ENCODE measurements at places on chromosomes 5 and 9.
A peak's percentile ranks its signal among the peaks of the same experiment; 100 is the strongest.

GRCh38 chr9:83198371-83198770, 135.4 kb upstream of the RASEF start:
- DNase-seq = no peak

DNA sequence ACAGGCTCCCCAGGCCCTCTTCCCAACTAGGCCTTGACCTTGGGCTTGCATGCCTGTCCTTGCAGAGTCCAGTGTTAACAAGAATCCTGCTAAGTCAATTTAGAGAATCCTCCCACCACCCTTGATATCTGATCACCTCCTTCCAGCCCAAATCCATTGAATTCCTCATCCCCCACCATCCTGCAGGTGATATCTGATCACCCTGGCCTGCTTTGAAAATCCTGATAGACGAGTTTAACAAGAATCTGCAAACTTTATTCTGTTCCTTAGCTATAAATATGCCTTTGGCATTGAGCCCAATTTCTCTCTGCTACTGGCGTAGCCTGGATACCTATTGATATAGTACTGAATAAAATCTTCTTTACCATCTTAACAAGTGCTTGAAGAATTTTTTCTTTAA, 125.5 kb downstream of the DIRAS2 start:
- DNase-seq = no peak

- no peak for DNase-seq
Measured at GRCh38 chr5:146301626-146302025, 37.0 kb upstream of the POU4F3 start.

GRCh38 chr9:101375546-101375945, 9.3 kb downstream of the BAAT start:
- no peak for DNase-seq

- DNase-seq = no peak
Measured at GRCh38 chr9:78694974-78695373, 398.0 kb downstream of the PSAT1 start.

DNA sequence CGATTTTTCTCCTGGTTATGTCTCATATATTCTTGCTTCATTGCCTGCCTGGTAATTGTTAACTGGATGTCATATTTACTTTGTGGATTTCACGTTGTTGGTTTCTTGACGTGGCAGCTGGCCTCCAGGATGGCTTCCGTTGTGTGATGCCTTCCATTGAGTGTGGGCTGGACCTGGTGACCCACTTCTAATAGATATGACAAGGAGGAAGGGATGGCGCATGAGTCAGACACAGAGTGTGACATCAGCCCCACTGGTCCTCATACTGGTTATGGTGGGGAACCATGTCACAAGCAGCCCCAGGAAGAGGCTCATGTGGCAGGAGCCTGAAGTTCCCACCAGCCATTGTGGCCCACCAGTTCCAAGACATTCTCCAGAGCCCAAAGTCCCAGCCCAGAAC, 6.4 kb upstream of the PAEP start:
- DNase-seq = no peak

DNA sequence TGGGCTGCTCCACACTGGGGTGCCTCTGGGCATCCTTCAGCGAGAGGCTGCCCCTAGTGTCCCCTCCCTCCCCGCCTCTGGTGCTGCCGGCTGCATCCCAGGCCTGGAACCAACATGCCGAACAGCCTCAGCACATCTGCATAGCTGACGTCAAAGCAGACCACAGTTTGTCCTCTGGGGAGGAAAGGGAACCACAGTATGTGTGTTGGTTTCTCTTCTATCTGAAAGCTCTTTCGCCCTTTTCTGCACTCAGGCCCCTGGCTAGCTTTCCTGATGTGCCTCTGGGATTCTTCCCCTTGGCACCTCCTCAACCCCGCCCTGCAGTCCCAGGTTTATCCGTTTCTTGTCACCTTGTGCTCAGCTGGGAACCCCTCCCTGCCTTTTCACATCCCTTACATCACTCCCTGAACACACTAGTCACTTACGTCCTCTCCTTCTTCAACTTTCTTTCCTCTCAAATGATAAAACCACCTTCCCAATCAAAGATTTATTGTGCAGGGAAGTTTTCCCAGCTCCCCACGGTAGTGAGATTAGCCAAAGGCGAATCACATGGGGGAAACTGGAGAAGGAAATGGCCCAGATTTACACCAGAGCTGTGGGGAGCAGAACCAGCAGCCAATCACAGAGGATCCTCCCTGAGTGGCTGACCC, 35.5 kb upstream of the B4GALT1 start:
- no peak for DNase-seq

GRCh38 chr5:115888027-115888426, 46.3 kb downstream of the AP3S1 start:
- no peak for DNase-seq

DNA sequence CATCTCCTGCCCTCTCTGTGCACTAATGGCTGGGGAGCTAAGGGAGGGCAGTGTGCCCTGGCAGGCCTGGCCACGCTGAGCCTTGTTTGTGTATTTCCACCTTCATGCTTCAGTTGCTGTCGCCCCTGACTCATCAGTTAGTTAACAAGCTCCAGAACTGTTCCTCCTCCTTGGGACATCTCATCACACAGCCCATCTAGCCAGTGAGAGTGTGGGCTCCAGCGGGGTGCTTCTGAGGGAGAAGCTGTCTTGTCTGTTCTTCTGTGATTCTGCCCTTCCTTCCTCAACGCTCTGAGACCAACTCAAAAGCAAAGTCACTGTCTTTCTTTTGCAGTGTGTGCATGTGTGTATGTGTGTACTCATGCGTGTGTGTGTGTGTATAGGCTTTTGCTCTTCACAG, 58.3 kb upstream of the CPEB4 start:
- no peak for DNase-seq

- DNase-seq = no peak
Measured at GRCh38 chr5:131260895-131261294, 3.0 kb upstream of the CDC42SE2 start.

- DNase-seq = no peak
Measured at GRCh38 chr5:115657881-115658233, 32.0 kb upstream of the TMED7 start.

- peak; percentile 98 for DNase-seq
Measured at GRCh38 chr9:113056191-113057106, at the start of gene ZFP37. Gene ZFP37, minus strand, starts transcription at chr9:113056724. Its CDS starts 36 bp downstream, at chr9:113056688.

DNA sequence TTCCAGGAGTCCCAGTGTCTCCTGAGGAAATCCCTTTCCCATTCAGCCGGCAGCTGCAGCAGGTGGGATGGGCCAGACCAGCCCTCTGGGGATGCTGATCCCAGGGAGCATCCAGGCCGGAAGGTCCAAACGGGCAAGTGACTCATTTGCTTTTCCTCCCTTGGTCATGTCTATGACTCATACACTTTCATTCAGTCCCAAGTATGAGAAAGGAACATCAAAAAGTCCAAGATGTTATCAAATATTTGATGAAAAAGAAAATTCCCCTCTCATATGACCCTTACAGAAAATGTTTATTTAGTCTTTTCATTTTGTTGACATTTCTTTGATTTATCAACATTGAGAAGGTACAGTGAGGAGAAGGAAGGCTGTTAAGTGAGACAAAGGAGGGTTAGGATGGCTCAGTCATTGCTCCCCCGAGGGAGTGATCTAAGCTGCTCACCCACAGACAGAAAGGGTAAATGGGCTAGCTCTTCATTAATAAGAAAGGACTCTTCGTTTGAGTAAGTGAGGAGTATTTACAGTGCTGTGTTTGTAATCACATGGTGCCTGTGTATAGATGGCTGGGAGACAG, 117.6 kb upstream of the ANKRD55 start:
- DNase-seq = peak; percentile 89

DNA sequence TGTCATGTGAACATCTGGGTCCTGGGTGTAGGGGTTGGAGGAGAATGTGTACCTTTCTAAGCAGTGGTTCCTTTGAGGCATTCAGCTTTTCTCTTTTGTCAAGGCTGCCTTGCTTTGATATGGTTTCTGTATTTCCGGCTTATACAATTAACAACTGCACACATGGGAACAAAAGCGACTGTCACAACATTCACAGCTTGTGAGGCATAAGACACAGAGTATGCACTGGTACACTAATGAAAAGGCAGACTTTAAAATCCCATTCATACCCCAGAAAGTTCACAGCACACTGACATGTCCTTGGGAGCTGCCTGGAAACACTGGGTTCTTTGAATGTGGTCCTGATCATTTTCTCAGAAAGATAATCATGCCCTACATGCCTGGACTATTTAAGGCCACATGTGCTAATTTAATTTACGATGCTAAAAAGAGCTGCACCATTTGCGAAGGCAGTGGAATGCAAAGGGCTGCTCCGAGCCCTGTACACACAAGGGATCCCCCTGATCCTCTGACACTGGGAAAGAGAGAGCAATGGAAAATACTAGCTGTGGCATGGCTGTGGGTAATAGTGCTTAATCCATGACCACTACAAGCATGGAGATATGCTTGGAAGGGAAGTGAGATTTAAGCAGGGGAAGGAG, 131.8 kb downstream of the EFNA5 start:
- DNase-seq = no peak

- DNase-seq = no peak
Measured at GRCh38 chr5:174236070-174236469, 190.6 kb downstream of the NSG2 start.

DNA sequence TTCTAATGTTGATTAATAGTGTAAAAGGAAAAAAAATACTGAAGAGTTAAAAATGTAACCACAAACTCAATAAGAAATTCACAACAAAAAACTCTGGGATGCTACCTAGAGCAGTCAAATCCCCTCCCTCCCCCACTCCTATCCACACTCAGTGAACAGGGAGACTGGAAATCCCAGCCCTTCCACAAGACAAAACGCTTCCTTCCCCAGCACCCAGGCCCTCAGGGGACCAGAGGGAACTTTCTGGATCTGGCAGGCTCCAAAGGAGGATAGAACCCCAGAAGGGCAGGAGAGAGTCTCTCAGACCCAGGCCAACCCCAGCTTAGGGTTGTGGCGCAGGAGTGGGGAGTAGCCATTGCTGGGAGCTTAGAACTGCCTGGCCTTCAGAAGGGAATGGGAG, 55.0 kb downstream of the DCP2 start:
- no peak for DNase-seq

- peak; percentile 15 for DNase-seq
Measured at GRCh38 chr5:139120521-139120920, 77.6 kb downstream of the SIL1 start.

DNA sequence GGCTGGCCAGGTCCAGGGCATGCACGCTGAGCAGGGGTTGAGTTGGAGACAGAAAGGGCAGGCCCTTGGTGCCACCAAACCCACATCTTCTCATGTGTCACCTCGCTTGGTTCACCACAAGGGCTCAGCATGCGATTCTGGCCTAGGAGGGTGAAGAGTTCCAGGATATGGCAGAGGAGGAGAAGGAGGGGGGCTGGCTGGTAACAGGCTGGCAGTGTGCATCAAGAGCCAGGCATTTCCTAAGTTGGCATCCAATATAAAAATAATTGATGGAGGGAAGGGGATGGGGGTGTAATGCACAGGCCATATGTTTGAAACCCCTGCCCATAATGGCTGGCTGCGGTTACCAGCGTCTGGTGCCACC, 255.6 kb downstream of the NFIB start:
- no peak for DNase-seq

DNA sequence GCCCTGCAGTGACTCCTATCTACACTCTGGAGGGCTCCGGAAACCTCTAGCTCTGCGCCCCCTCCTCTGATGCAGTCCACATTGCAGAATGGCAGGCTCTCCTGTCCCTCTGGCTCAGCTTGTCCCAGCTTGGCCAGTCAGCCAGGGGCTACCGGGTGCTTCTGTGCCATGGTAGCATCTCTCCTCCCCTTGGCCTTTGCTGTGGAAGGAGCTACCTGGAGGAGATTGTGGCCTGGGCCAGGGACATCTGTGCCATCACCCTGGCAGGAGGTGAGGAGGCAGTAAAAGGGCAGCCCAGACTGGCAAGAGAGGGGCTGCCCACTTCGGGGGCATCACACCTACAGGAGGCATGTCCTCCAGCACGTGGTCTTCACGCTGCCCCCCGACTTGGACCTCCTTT, 38.1 kb upstream of the FCN1 start:
- no peak for DNase-seq

- DNase-seq = peak; percentile 89
Measured at GRCh38 chr9:96136992-96137670, 164.8 kb downstream of the HSD17B3 start.

DNA sequence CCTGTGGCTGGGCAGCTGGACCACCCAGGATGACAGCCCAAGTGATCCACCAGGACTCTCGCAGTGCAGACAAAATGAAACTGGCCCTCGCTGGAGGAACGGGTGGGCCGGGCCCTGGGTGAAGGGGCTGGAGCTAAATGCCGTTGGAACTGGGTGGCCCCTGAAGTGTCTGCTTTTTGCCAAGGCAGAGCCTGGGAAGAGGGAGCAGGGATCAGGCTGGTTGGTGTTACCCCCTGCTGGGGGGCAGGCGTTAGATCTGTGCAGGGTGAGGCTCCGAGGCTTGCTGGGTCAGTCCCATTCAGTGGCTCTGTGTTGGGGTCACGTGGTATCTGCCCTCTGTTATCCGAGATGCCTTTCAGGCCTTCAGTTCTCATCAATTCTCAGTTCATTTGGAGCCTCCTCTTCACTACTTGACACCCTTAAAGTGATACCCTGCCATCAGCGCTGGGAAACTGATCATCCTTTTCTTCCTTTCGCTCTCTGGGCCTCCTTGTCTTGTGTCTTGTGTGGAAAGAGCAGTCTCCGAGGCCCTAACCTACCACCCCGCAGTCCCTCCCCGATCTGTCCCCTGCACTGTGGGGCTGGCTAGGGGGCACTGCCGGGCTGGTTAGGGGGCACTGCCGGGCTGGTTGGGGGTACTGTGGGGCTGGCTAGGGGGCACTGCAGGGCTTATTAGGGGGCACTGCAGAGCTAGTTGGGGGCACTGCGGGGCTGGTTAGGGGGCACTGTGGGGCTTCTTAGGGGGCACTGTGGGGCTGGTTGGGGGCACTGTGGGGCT, 37.3 kb downstream of the COL5A1 start:
- no peak for DNase-seq

DNA sequence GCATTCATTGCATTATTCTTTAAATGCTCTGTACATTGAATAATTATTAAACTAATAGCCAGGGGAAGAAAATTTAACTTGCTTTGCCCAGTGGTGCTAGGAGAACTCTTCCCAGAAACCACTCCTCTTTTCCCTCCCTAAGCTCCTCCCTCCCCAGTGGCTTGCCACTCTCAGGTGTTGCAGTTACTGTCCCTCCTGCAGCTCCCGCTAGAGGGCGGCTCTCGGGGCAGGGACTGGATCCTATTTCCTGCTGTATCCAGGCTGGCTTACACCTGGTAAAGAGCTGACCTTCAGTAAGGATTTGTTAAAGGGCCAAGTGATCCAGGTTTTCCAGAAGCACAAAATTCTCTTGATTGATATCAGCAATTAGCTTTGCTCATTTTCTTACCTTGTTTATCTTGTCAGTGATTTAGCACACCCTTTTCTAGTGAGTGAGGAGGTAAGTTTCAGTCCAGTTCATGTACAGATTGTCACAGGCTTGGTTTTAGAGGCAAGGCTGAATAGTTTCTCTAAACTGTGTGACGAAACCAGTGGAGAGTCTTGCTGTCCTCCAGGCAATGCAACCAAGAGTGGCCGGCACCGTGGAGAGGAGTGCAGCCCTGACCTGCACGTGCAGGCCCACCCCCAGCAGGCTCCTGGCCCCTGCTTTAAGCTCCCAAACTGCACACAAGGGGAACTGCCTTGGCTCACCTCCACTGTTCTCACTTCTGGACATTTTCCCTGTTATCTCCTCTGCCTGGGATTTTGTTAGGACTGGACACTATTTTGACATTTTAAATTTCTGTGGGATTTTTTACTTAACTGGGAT, 423.8 kb downstream of the SPOCK1 start:
- no peak for DNase-seq

- DNase-seq = no peak
Measured at GRCh38 chr5:87313216-87313615, 45.5 kb downstream of the RASA1 start.

GRCh38 chr5:73899916-73900315, 273.9 kb downstream of the ARHGEF28 start:
- DNase-seq = no peak
